ENCODE measurements at places on chromosomes 2 and 18.

- H3K4me3 ChIP-seq = no peak overlapping the region
- H3K27me3 ChIP-seq = no peaks in the 10 kb centered on the region
- peaks cover 6% of the 10 kb centered on the region for H3K4me1 ChIP-seq
These were observed 370.7 kb downstream of the SLC4A3 start for GRCh38 chr2:219998107-219998506.

DNA sequence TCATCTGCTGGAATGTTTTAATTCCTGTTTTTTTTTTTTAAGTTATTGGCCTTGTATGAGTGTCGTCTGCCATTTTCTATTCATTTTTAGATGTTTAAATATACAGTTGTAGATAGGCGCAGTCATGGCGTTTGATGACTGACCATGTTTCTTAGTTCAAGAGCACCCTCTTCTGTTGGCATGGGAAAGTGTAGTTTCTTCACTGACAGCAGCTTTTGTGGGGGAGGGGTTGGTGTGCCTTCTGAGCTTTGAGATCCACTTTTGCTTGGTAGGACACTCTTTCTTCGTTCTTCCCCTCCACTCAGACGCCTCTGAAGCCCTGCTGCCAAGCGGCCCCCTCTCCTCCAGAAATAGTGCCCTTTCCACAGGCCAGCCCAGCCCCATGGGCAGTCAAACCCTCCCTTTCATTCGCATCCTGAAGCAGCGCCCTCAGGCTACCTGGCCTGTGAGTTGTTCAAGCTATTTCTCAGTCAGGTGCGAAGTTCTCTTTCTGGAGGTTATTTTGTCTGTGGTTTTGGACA, 492.0 kb downstream of the TNS1 start:
- H3K4me3 ChIP-seq = no peak overlapping the region
- H3K36me3 ChIP-seq = no peaks in the 10 kb centered on the region
- H3K27me3 ChIP-seq = no peaks in the 10 kb centered on the region

DNA sequence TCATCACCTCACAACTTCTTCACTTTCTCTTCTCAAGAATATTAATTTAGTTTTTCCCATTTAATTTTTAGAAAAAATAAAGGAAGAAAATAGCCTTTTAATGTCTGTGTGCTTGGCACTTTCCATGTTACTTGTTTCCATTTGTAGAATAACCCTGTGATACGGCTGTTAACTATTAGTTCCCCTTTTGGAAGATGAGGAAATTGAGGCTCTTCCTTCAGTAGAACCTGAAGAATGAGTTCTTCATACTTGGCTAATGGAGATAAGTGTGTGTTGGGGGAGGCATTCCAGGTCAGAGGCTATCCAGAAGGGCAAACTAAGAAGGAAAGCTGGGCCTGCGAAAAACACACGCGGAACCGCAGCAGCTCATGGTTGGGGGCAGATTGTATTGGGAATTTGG, 38.3 kb downstream of the ZNF532 start:
- peak overlapping the region; percentile 54 for H3K27ac ChIP-seq
- no peaks in the 10 kb centered on the region for H3K27me3 ChIP-seq
- peaks cover 24% of the 10 kb centered on the region for H3K36me3 ChIP-seq
- H3K4me1 ChIP-seq = peaks cover 30% of the 10 kb centered on the region
- peak overlapping the region; percentile 9 for H3K4me3 ChIP-seq

GRCh38 chr2:120431386-120432292, 85.7 kb downstream of the INHBB start:
- H3K4me1 ChIP-seq = no peaks in the 10 kb centered on the region
- DNase-seq = peak; percentile 54
- H3K36me3 ChIP-seq = no peaks in the 10 kb centered on the region

- no peaks in the 10 kb centered on the region for H3K36me3 ChIP-seq
- no peaks in the 10 kb centered on the region for H3K27me3 ChIP-seq
- no peaks in the 10 kb centered on the region for H3K4me1 ChIP-seq
- no peak overlapping the region for H3K27ac ChIP-seq
- no peak for DNase-seq
These were observed 50.9 kb downstream of the ADCYAP1 start for GRCh38 chr18:955384-956066.

- peaks cover 12% of the 10 kb centered on the region for H3K4me1 ChIP-seq
- no peaks in the 10 kb centered on the region for H3K36me3 ChIP-seq
- no peak for DNase-seq
- peak overlapping the region; percentile 67 for H3K4me3 ChIP-seq
These were observed 88.0 kb downstream of the LTBP1 start for GRCh38 chr2:33034784-33035183.

DNA sequence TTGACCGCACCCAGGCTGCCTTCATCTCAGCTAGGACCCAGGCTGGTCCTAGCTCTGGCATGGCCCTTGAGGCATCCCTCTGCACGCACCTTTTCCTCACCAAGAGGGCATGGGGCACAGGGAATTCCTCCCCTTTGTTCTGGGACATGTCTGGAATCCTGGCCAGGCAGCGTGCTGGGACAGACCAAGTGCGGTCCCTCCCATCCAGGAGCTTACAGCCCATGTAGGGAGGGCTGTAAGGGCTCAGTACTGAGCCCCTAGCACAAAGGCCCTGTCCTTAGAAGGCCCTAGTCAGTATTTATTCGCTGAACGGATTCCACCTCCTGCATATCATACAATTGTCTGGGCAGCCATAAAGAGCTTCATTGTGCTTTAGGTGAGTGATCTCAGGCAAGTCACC, 3.0 kb downstream of the TMEM37 start:
- no peak overlapping the region for H3K4me3 ChIP-seq
- H3K36me3 ChIP-seq = no peaks in the 10 kb centered on the region
- no peaks in the 10 kb centered on the region for H3K27me3 ChIP-seq
- no peak overlapping the region for H3K27ac ChIP-seq
- H3K4me1 ChIP-seq = no peaks in the 10 kb centered on the region
- DNase-seq = no peak

DNA sequence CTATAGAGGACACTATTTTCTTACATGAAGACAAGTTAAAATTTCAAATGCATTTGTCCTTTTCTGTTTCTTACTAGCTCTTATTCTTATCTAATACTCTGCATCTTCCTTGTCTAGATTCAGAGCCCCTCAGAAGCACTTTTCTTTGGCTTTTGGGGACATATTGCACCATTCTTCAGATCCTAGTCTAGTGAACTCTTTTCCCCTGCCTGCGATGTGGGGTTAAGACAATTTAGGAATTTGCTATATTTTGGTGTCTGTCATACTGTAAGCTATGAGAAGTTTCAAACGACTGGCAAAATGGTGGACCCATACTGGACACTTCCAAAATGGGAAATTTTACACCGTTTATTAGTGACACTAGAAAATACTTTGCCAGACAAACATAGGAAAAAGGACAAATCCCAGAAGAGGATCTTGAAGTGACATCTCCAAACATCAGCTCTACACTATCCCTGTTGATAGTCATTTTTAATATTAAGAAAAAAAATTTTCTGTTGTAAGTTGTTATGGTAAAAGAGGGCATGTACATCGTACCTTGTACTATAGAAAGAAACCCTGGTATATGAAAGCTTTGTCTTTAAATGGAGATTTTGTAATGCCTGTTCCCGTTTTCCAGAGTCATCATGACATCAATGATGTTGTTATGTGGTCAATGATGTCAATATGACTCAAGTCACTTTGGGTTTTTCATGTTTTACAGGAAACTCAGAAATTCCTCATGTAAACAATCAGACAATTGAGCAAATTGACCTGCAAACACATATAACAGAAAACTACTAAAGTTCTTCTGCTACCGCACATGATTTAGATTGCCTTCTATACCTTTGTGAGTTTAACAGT, 4.4 kb upstream of the KYNU start:
- H3K27ac ChIP-seq = peak overlapping the region; percentile 25
- no peak for DNase-seq
- H3K36me3 ChIP-seq = no peaks in the 10 kb centered on the region
- H3K4me3 ChIP-seq = no peak overlapping the region
